Kasumi-1 (cell line): ENCODE measurements at places on chromosomes 7 and 10.
A peak's percentile ranks its signal among the peaks of the same experiment; 100 is the strongest.

- DNase-seq: no peak
Observed at GRCh38 chr10:104478380-104478779, 124.7 kb downstream of the CFAP58 start.

DNA sequence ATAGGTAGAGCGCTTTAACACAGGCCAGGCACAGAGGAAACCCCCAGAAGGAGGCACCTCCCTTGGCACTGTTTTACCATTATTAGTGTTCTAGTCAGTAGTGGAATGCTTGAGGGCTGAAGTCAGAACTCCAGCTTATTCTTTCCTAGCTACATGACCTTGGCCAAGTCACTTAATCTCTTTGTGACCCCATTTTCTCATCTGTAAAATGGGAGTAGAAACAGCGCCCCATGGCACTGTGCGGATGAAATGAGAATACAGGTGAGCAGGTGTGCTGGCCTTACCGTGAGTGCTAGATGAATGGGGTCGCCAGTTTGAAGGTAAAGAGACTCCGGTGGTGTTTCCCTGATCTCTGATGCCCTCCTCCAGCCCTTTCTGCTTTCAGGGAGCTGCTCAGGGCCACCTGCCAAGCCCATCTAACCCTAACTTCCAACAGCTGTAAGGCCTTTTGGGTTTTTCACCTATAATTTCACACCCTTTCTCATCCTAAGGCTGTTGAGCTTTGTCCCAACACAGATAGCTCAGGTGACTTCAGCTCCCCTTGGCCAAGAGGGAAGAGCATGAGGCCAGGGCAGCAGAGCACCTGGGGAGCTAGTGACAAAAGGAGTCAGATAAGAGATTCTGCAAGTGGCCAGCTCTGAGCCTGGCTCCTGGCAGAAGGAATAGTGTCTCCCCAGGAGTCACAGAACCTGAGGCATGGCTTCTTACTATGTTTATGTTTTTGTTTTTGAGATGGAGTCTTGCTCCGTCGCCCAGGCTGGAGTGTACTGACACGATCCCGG lies 76.8 kb downstream of the SH3PXD2A start:
- DNase-seq: no peak

GRCh38 chr10:131452926-131453720 lies 141.6 kb upstream of the TCERG1L start:
- DNase-seq: no peak

DNA sequence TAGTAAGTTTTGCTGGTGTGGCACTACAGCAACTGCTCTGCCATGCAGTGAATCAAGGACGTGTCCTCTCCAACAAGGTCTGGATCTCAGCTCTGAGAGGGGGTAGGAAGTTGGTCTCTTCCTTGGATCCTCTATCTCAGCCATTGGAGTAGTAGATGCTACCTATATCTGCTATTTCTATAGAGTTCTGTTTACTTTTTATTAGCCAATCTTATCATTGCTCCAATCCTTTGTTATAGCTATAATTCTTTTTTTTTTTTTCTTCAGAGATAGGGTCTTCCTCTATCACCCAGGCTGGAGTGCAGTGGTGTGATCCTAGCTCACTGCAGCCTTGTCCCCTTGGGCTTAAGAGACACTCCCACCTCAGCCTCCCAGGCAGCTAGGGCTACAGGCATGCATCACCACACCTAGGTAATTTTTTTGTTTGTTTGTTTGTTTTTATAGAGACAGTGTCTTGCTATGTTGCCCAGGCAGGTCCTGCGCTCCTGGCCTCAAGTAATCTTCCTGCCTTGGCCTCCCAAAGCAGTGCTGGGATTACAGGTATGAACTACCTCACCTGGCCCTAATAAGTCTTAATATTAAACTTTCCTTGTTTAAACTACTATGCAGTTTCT lies 155.2 kb upstream of the ASAH2 start:
- no peak for DNase-seq

- DNase-seq: peak; percentile 81
Observed at GRCh38 chr10:88491314-88491713, 91.8 kb downstream of the RNLS start.

DNA sequence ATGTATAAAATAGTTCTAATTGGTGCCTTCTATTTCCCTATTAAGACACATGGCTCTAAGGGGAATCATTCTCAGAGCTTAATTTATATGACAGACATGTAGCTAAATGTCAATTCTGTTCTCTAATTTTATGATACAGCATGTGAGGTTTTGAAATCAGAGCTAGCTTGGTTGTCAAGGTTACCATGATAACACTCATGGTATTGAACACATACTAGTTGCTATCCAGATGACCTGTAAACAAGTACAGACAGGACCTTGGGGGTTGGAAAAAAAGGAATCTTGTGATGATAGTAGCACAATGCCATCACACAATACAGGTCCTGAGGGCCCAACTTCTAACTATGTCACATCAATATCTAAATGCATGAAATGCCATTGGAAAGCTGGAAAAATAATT lies 49.2 kb downstream of the RHOBTB1 start:
- DNase-seq: no peak

GRCh38 chr10:30227481-30227880 lies 121.6 kb downstream of the MTPAP start:
- DNase-seq: peak; percentile 73

DNA sequence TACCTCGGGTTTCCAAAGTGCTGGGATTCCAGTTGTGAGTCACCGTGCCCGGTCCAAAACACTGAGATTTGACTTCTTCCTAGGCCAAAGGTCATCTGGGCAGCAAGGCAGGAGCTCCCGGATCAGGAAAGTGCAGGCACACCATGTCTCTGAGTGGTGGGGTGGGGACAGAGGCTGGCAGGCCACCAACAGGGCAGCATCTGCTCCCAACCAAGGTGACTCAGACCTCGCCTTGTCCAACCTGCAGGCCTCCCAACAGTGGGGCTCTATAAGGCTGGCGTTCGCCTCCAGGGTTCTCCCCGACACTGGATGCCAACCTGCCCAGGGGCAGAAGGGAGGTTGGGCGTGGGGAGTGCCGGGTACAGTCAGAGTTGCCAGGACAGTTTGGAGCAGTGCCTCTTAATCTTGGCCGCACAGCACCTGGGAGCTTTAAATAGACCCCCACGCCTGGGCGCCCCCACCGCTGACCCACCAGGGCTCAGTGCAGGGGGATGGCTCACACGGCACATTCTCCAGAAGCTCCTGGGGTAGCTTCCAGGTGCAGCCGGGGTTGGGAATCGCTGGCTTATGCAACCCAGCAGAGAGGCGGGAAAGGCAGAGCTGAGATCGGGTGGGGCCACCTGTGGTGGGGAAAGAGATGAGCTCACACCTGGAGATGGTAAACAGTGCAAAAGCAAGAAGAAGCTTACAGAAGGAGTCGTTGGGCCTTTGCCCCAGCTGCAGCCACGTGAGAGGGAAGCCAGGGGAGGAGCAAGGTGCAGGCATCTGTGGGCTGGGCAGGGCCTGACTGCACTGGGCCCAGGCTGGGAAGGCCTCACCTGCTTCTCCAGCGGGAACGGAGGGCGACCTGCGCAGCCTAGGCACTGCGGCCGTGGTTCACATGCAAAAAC lies 10.9 kb downstream of the CALML5 start:
- DNase-seq: no peak

GRCh38 chr10:92291921-92292845 lies 1.2 kb downstream of the MARCHF5 start:
- DNase-seq: peak; percentile 89
